ENCODE measurements at places on chromosomes 5 and 9. TPM values are rescaled to one million over a fixed set of nuclear protein-coding genes. Genes with fewer than 3 reads are reported as not detected.

Gene MPDZ
- polyA plus RNA-seq = 6.7 TPM

Gene MZB1
- 11.1 TPM for polyA plus RNA-seq

Gene NDUFB6
- 46.4 TPM for polyA plus RNA-seq

Gene PCDHGB3
- polyA plus RNA-seq = not detected

Gene CCL27
- polyA plus RNA-seq = 0.58 TPM

Gene C9orf153
- not detected for polyA plus RNA-seq

Gene PBX3
- 15.4 TPM for polyA plus RNA-seq

Gene MYOZ3
- polyA plus RNA-seq = 1.8 TPM

Gene FCN2
- polyA plus RNA-seq = 0.13 TPM

Gene PHPT1
- 156 TPM for polyA plus RNA-seq

Gene C6
- 0.81 TPM for polyA plus RNA-seq

Gene ITGA1
- 2.9 TPM for polyA plus RNA-seq

Gene GMCL2
- polyA plus RNA-seq = not detected

Gene TOMM5
- 169 TPM for polyA plus RNA-seq

DNA sequence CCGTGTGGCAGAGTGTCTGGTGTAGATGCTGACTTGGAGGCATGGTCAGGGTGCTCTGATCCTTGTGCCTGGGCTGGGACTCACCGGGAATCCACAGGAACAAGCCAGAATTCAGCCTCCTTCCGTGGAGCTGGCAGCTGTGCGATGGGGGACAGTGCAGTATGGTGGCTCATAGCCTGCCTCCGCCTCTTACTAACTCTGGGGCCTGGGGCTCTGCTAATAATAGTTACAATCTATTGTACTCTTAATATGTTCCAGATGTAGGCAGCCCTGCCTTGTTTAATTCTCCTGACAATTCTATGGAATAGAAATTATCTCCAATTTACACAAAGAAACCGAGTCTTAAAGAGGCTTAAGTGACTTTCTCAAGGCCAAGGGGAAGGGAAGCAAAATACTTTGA lies 77.6 kb downstream of the PCDH1 start:
- no peak for DNase-seq

GRCh38 chr5:136890431-136891148 lies 525.2 kb upstream of the TRPC7 start:
- no peak for DNase-seq

DNA sequence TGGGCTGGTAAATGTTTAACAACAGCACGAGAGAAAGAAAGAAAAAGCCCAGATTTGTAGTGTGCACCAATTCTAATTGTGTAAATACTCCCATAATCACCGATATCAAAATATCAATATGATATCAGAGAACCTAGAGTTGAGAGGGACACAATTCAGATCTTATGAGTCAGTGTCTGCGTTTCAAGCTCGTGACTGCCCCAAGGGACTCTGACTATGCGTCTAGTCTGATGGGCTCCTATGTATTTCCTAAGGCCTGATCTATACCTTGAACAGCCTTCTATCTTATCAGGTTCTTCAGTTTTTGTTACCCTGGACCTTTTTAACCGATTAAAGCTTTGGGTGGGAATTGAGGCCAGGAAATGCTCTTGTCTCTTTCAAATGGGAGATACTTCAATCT lies 243.0 kb upstream of the SLC24A2 start:
- DNase-seq = no peak

DNA sequence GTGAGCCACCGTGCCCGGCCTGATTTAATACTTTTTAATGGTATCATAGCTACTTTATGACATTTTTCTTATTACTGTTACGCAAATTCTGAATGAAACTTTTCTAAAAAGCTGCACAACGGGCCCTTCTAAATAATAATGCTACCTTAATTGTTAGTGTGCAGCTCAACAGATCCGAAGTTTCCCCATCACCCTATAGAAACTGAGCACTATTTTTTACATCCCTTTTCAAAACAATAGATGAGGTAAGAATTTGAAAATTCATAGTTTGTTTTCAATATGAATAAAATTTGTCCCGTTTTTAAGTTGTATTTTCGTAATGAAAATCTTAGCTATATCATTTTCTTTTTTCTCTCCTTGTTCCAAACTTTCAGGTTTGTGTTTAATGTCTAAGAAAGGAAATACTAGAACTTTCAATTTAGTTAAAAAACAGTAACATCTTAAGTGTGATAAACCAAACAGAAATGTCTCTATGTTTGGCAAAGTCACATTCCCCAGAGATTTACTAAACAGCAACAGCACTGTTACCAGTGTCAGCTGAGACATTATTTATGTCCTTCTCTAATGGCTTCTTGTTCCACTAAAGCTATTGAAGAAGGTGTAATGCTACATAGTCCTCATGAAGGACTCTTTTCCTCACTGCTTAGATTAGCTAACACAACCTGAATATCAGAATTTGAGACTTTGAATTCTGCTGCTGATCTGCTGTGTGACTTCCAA lies 22.9 kb downstream of the KIF2A start:
- DNase-seq = no peak

DNA sequence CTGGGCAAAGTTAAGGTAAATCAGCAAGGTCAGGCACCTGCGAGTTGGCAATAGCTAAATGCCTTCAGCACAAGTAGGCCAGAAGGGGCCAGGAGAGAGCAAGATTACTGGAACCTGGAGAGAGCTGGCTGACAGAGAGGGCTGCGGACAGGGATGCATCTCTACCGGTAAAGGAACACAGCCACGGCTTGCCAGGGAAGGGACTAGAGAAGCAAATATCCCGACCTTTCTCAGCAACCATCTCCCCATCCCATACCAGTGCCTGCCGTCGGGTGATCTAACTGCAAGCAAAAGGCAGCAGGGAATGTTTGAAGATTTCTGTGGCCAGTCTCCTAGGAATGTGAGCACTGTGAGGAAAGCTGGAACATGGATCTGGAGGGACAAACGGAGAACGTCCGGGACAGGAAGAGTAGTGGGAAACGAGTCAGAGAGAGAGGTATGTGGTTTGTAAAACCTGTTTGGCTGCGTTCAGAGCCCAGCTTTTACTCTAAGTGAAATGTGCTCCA lies 15.9 kb upstream of the ABLIM3 start:
- peak; percentile 52 for DNase-seq

DNA sequence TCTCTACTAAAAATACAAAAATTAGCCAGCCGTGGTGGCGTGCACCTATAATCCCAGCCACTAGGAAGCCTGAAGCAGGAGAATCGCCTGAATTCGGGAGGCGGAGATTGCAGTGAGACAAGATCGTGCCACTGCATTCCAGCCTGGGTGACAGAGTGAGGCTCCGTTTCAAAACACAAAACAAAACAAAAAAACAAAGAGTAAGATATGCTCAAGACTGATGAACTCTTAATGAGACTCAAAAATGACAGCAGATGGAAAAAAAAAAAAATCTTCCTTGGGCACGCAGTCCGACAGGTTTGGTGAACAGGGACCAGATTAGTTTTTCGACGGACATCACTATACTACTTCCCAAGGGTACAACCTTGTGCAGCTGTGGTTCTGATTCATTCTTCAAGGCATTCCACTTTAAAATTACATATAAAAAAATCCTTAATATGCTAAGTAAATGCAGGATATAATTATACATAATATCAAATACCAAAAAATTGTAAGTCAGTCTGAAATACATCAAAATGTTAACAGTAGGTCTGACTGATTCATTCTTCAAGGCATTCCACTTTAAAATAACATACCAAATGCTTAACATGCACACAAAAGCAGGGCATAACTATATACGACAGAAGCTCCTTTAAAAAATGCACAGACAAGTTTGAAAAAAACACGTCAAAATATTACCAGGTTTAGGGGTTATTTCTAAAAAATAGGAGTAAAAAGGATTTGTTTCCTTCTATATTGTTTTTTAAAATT lies 12.3 kb downstream of the PSIP1 start:
- no peak for DNase-seq

DNA sequence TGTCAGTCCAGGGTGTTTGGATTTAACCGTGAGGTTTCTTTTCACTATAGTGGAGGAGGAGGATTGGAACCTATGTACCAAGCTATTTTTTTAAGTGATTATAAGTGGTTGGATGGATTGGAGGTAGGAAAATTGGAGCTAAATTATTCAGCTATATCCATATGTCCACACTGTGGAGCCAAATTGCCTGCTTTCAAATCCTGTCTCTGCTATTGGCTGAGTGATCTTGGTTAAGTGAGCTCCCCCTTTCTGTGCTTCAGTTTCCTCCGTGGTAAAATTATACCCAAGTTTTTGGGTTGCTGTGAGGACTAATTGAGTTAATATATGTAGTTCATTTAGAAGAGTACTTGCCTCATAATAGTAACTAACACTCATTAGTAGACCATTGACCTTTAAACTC lies 2.5 kb downstream of the CENPP start:
- DNase-seq = peak; percentile 66

- no peak for DNase-seq
Measured at GRCh38 chr9:33273266-33273971, 8.6 kb downstream of the CHMP5 start.

DNA sequence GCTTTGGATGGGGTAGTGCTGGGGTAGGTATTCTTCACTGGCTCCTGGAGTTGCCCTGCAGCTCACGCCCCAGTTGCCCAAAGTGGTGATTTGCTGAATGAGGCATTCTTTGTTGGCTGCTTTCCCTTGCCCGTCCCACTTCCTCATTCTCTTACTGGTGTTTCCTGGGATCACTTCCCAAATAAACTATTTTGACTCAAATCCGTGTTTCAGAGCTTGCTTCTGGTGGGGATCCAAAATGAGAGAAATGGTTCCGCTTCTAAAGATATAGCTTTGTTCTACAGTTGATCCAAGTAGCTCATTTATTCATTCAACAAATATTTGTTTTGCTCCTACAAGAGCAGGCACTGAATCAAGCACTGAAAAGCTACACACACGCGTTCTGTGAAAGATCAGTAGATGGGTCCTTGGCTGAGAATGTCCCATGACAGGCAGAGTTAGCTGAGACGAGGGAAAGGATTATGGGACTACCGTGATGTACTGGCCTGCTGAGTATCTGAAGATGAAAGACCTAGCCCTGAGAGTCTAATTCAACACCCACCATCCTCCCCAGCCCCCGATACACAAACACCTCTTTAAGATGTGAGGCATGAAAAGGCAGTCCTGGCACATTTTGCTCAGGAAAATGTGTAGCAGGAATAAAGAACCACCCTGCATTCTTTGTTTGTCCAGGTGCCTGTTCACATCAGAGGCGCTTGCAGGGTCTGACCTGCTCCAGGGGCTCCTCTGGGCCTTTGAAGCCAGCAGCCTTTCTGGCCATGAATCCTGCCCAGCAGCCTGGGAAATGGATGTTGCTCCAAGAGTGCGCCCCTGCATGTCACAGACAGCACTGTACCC lies 143.1 kb upstream of the RANBP3L start:
- DNase-seq = peak; percentile 41

DNA sequence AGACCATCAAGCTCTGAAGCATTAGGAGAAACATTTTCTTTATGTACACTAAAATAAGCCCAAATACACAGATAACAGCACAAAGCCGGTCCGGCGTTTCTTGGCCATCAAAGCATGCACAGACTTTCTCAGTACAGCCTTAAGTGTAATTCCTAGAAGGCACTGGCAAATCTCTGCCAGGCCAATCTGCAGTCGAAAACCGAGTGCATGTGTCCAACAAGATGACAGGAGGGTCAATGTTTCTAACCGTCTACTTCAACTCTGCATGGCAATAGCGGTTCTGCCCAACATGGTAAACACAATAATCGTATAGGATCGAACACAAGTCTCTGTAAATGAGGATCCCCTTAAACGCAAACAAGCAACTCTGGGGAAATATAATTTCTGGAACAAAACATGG lies 1.1 kb downstream of the ARL15 start:
- peak; percentile 41 for DNase-seq

- DNase-seq = peak; percentile 78
Measured at GRCh38 chr5:76386360-76386759, 16.7 kb upstream of the IQGAP2 start.

- no peak for DNase-seq
Measured at GRCh38 chr5:139700711-139701055, 52.5 kb downstream of the CXXC5 start.

DNA sequence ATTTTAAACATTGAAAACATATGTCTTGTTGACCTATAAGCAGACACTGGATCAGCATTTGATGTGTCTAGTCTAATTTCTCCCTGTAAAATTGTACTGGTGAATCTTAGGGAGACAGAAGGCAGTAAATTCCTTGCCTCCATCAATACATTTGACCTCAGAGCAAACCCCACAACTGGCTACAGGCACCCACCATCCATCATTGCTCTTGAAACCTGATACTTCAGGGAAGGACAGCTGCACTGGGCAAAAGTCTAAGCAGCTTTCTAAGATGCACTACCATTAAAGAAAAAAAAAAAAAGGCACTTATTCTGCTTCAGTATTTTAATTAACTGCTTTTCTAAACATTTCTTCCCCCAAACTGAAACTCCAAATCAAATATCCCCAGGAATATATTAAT lies 1051.3 kb upstream of the DMAC1 start:
- no peak for DNase-seq

DNA sequence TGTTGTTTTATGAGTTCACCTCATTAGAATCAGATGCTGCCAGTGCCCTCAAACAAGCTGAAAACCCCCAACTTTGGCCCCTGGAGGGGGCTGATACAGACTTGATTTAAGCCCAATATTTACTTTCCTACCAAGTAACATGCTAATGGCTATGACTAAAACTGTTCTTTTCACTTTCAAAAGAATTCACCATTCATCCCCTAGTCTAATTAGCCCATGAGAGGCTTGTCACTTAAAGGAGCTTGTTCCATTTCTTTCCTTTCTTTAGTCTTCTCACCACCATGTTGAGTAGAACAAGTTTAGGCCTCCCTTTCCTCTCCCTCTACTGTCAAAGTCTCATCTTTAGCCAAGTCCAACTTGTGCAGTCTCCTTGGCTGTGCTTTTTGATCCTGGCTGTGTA lies 50.4 kb downstream of the EPB41L4B start:
- no peak for DNase-seq

DNA sequence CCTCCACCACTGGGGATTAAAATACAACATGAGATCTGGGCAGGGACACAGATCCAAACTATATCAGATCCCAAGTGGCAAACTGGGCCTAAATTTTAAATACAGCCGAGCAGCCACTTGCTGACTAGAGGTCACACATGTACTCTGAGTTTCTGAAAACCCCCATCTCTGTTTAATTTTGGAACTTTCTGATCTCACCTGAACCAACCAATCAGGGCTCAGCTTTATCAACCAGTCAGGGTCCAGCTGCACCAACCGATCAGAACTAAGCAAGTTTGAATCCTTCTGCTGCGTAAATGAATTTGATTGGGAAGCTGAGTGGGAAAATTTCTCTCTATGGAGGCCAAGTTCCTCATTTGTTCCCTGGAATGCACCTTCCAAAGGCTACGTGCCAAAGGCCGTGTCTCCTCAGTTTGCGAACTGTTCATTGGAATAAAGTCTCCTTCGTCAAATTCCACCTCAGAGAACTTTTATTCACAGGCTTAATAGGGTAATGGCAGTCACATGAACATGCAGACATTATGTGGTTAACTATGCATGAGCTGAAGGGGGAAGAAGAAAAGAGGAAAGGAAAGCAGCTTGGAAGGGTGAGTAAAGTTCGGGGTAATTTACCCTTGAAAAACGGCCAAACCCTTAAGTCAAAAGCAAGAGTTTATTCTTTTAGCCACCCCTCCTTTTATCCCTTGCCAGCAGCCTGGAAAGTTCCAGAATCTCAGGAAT lies 3.7 kb downstream of the CD180 start:
- no peak for DNase-seq

- no peak for DNase-seq
Measured at GRCh38 chr5:24819841-24820240, 175.1 kb upstream of the CDH10 start.
